ENCODE measurements at places on chromosomes 6 and 20.

DNA sequence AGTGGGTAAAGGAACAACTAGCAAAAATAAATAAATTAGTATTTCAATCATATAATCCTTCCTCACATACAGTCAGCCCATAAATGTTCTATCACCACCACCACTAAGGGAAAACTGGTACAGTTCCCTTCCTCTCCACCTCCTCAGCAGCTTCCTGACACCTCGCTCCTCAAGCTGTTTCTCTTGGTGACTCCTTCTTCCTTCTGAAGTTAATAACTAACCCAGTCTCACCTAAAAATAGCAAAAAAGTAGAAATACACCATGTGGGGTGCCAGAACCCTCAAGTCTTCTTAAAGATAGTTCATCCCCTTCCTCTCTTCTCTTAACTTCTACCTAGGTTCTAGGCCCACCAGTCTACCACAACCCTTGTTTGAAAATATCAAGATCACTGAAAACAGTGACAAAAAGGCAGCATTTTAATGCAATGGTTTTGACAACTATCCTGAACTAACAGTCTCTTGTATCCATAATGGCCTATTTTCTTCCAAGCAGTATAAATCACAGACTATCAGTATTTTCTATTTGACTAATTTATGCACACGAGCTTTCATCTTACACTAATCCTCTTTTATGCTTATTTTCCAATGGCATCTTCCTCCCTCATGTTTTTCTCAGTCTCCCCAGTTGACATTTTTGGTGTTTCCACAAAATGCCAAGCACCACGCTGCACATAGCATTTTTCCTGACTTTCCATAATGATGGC, 85.5 kb downstream of the KHDC1L start:
- DNase-seq, result no peak
- no peaks in the 10 kb centered on the region for H3K4me1 ChIP-seq
- H3K4me3 ChIP-seq, result no peak overlapping the region
- H3K36me3 ChIP-seq, result no peaks in the 10 kb centered on the region
- H3K27ac ChIP-seq, result no peak overlapping the region

DNA sequence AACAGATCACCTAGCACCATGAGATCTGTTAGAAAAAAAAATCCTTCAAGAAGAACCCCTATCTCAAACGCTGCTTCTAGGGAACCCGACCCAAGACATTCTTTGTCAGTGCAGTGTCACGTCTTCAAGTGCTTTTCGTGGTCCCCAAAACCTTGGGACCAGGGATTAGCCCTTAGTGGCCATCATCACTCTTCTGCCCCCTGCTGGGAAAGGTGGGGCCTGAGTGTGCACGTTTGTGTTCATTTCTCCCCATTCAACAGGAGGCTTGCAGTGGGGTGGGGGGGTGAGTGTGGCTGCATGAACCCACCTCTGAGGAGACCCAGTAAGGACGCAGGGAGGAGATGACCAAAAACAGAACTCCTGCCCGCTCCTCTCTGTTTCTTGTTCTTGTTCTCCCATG, 218.2 kb upstream of the RNF24 start:
- H3K36me3 ChIP-seq, result no peaks in the 10 kb centered on the region
- peaks cover 7% of the 10 kb centered on the region for H3K27me3 ChIP-seq
- no peaks in the 10 kb centered on the region for H3K4me1 ChIP-seq

- H3K36me3 ChIP-seq, result no peaks in the 10 kb centered on the region
- H3K27ac ChIP-seq, result no peak overlapping the region
- H3K4me3 ChIP-seq, result no peak overlapping the region
- H3K27me3 ChIP-seq, result no peaks in the 10 kb centered on the region
- no peaks in the 10 kb centered on the region for H3K4me1 ChIP-seq
Observed at GRCh38 chr6:35436071-35436857, 15.9 kb upstream of the FANCE start.

DNA sequence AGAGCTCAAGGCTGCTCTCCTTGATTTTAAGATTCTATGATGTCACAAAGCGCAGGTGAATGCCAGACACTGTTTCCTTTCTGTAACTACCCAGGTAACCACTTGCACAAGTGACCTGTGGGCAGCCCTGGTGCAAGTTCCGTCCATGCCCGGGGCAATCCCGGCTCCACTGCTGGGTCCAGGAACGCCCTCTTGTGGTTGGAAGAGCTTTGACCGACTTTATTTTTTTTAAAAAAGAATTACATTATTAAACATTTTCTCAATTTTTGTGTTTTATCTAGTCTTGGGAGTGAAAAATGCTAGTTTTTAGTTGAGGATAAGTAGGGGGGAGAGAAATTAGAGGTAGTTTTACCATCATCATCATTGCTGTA, 695.2 kb downstream of the QKI start:
- H3K4me3 ChIP-seq, result no peak overlapping the region
- DNase-seq, result no peak
- H3K27me3 ChIP-seq, result no peaks in the 10 kb centered on the region
- H3K4me1 ChIP-seq, result peaks cover 38% of the 10 kb centered on the region
- no peak overlapping the region for H3K27ac ChIP-seq
- peaks cover 3% of the 10 kb centered on the region for H3K36me3 ChIP-seq
